ENCODE measurements at places on chromosomes 3 and 15. TPM values are rescaled to one million over a fixed set of nuclear protein-coding genes. Genes with fewer than 3 reads are reported as not detected.

The ZNF80 gene
- total RNA-seq, result not detected

The GOLGA8K gene
- total RNA-seq, result 1.5 TPM

The ALDH1A2 gene
- total RNA-seq, result 0.98 TPM

The IGDCC3 gene
- 0.18 TPM for total RNA-seq

The ACSBG1 gene
- total RNA-seq, result 0.31 TPM

The ATP2B2 gene
- not detected for total RNA-seq

The PLIN1 gene
- 0.44 TPM for total RNA-seq

The TRAT1 gene
- 0.21 TPM for total RNA-seq

The COLQ gene
- total RNA-seq, result 0.64 TPM

The CFAP44 gene
- 0.74 TPM for total RNA-seq

The SLCO2A1 gene
- 0.62 TPM for total RNA-seq

The CILP gene
- total RNA-seq, result 0.08 TPM

The LRRC58 gene
- total RNA-seq, result 29.5 TPM

The TRIM71 gene
- 0.18 TPM for total RNA-seq

The PSTPIP1 gene
- total RNA-seq, result 0.46 TPM

The MKRN3 gene
- 7.9 TPM for total RNA-seq

The MASP1 gene
- not detected for total RNA-seq

The CPNE9 gene
- total RNA-seq, result 0.13 TPM

The CNTN4 gene
- total RNA-seq, result not detected

The ACTRT3 gene
- 1.7 TPM for total RNA-seq

The IRAK2 gene
- 25.1 TPM for total RNA-seq

The TTC21A gene
- total RNA-seq, result 7.7 TPM

The SERPINI2 gene
- not detected for total RNA-seq

The SLC28A1 gene
- total RNA-seq, result not detected

The TUSC7 gene
- total RNA-seq, result not detected

The CHRNB4 gene
- total RNA-seq, result not detected

The PIGX gene
- total RNA-seq, result 85.7 TPM

The C3orf62 gene
- total RNA-seq, result 2.3 TPM

The NR1I2 gene
- not detected for total RNA-seq

The HCLS1 gene
- 0.85 TPM for total RNA-seq

The ZNF621 gene
- total RNA-seq, result 24.9 TPM

The LPP gene
- total RNA-seq, result 90.0 TPM

The ABI3BP gene
- 0.21 TPM for total RNA-seq

The THAP10 gene
- total RNA-seq, result 6.7 TPM

The LRRIQ4 gene
- total RNA-seq, result not detected

The HRG gene
- total RNA-seq, result not detected

The CPB1 gene
- total RNA-seq, result 4.4 TPM

The PLSCR2 gene
- total RNA-seq, result 0.54 TPM

The DAZL gene
- not detected for total RNA-seq

The RTP2 gene
- not detected for total RNA-seq

The CLK3 gene
- 69.8 TPM for total RNA-seq

The STAC gene
- total RNA-seq, result 18.8 TPM

The EPHA3 gene
- total RNA-seq, result 0.05 TPM

The MST1R gene
- 27.5 TPM for total RNA-seq

Data from Panc1 (cell line).